Fibroblast of skin of right quadriceps (primary cell): ENCODE measurements at places on chromosomes 16 and 17.

- DNase-seq, result no peak
Measured at GRCh38 chr16:6493555-6493954, 839.1 kb upstream of the RBFOX1 start.

DNA sequence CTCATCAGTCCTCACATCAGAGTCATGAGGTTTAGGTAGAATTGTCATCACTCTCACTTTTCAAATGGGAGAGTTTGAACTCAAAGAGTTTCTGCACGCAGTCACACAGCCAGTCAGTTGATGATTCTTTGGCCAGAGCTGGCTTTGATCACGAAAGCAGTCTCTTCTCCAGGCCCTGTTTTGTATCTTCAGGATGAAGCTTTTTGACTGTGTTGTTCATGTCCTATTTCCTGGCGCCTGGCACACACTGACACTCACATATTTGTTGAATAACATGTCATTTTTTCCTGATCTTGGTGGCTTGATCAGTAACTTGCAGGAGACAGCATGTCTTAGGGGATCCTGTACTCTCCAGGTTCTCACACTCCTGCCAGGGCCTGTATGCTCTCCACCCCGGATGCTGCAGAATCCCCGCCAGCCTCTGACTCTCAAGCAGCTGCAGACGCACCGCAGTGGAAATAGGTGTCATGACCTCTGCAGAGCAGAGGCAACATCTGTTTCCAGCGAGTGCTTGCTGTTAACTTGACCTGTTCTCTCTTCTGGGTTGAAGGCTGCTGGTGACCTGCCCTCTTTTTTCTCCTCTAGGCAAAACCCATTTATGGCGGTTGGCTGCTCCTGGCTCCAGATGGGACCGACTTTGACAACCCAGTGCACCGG is 33.0 kb downstream of the MPRIP start:
- DNase-seq, result peak; percentile 38

DNA sequence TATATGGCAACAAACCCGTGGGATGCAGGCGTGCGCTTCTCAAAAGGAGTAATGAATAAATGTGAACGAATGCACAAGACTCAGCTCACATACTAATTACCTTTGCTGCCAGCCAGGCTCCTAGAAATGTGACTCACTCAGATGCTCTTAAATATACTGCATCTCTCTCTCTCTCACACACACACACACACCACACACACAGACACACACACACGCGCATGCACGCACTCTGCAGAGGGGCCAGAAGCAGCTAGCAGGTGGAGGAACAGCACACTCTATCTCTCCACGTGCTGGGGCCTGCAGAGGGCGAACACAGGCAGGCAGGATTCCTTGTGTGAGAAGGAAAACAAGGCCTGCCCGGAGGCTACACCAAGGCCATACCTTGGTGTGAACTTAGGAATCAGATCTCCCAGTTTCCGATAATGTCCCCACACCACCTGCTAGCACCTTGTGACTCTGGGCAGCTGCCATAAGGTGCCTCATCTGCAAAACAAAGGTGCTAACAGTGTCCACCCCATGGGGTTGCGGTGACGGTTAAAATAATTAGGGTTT is 5.3 kb downstream of the GPRC5B start:
- DNase-seq, result peak; percentile 37

DNA sequence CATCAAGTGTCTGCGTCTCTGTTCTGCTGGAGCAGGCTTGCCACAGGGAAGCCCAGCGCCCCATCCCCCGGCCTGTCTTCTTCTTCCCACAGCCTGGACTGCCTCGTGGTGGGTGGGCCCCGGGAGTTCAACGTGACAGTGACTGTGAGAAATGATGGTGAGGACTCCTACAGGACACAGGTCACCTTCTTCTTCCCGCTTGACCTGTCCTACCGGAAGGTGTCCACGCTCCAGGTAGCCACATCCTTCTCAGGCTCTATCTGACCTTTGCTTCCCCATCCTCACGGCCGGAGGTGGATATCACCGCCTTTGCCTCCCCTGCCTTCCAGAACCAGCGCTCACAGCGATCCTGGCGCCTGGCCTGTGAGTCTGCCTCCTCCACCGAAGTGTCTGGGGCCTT is 29.8 kb upstream of the ITGAX start:
- no peak for DNase-seq

DNA sequence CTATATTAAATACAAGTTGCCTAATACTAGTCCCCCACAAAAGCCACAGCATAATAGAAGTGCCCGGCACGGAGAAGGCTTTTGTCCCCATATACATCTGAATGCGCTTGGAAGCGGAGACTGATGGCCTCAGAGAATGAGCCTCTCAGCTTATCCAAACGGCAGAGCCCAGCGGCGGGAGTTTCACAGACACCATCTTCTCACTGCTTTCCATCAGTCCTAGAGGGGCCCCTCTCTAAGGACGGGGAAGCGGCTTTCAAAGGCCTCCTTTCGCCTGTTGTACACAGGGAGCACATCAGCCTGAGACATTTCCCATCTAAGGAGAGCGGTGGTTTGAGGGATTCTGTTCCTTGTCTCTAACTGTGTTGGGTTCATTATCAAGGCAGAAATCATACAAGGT is 16.9 kb downstream of the NXN start:
- DNase-seq, result no peak
